Urinary bladder (tissue), 4 donors: ENCODE measurements at places on chromosomes 13 and 19.

GRCh38 chr13:30058429-30058828 is 208.0 kb upstream of the UBL3 start:
- DNase-seq, result no peak

DNA sequence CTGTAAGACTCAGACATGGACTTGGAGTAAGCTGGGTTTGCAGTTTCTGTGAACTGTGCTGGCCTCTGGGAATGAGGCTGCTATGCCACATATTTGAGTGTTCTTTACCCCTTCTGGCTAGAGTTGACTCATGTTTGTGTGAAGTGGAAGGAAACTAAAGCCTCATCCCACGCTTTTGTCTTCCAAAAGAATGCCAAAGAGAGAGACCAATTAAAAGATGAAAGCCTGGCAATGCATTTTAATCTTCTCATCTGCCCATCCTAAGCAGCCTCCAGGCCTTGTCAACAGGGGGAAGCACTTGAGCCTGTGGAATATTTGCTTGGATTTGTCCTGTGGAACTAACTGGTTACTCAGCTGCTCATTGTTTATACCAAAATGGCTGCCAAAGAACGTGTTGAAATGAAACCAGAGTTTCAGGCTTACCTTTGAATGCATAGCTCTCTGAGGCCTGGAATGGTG is 49.1 kb downstream of the LMO7 start:
- no peak for DNase-seq

GRCh38 chr19:1199531-1199930 is 6.0 kb upstream of the STK11 start:
- DNase-seq, result no peak

GRCh38 chr13:50125304-50125553 is 110.0 kb downstream of the KCNRG start:
- DNase-seq, result no peak

DNA sequence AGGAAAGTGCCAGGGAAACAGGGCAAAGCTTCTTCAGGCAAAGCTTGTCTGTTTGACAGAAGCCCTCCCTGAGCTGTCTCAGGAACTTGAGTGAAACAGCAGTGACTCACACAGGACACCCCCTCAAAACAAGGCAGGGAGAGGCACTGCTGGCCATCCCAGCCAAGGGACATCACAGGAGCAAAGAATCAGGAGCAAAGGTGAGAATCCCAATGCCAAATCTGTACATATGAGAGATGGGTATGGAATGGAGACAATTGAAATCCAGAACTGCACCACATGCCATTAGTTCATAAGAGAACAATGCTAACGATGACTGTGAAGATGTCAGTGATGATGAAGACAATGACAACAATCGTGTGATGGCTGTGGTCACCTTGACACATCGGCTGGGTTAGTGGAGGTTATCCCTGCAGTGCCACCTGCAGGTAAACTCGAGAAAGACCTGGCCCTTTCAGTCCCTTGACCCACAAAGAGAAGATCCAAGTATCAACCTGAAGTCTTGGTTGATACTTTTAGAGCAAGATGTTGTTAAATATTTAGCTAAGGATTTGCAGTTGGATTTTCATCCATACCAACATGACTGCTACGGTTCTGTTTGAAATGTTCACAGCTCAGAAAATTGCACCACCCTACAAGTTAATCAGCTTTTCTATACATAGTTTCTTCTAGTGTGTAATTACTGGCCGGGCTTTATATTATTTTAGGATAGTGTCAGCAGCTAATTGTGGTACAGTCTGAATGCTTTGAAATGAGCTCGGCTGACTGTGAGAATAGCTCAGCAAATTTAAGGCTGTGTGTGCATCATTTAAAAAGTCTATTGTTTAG is 42.0 kb upstream of the IPO5 start:
- DNase-seq, result no peak

DNA sequence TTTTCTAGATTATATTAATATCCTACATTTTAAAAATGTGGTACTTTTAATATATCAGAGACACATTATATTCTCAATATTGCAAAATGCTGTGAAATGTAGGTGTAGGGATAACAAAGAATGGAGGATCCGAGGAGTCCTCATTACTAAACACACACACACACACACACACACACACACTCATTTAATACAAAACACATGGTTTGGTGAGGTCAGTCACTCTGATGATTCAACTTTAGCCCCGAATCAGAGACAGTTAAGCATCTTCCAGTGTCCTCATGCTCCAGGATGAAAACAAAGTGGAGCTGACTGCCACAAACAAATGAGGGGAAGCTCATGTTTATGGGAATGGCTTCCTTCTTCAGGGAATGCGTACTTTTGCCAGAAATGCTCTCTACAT is 147.5 kb downstream of the CYSLTR2 start:
- no peak for DNase-seq
